Transverse colon (tissue), 4 donors: ENCODE measurements at places on chromosomes 16 and 17. TPM values are rescaled to one million over a fixed set of nuclear protein-coding genes. Genes with fewer than 3 reads are reported as not detected.

GRCh38 chr17:1182811-1183170, 3.0 kb upstream of the ABR start:
- DNase-seq = no peak

DNA sequence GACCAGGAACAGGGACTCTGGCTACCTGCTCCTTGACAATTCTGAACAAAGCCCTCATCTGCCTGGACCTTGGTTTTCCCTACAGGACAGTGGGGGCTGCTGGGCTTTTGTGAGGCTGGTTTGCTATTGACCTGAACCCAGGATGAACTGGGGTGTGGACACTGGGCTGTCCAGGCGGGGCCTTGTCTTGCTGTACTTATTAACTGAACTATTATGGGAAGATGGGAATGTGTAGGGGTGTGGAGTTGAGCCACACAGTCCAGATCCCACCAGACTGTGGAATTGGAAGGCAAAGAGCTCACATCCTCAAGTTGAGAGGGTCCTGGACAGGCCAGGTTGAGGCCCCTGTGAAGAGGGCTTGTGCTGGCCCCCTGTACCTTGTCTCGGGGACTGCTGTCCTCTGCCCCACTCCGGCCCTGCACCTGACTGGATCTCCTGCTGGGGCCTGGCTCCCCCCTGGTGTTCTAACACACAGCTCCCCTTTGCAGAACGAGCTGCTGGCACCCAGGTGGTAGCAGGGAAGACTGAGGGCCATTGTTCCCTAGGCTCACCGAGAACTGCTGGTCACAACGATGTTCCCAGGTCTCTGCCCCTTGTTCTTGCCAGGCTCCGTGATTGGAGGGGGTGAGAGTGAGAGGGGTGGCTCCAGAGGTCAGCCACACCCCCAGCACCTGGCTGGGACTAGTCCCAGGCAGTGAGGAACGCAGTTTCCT, 51.8 kb upstream of the CDC42EP4 start:
- DNase-seq = no peak

DNA sequence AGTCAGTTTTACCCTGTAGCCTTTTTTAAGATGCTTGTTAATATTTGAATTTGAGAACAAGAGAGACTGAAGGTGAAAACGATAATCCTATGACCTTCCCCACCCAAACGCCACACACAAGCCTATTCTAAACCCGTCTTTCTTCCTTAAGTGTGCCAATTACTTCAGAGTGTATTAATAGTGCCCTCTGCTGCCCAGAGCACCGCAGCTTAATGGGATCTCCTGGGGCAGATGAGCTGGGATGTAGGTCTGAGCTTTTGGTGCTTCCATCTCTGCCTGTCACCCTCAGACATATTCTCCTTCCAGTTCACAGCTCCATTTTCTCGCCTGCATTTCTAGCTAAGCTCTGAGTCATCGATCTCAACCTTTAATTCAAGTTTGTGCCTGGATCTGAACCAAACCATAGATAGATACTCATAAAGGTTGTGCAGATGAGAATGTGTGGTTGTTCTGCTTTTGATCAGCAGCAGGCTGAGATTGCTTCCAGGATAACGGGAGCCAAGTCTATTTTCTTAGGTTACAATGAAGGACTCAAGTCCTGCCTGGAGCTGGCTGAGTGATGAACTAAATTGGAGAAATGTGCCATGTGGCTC, 46.4 kb upstream of the CDH13 start:
- DNase-seq = no peak

- no peak for DNase-seq
Measured at GRCh38 chr16:75627851-75628250, 4.8 kb upstream of the ADAT1 start.

The CCL15 gene
- 6.8 TPM for total RNA-seq

GRCh38 chr17:376936-377863, 24.6 kb upstream of the RPH3AL start:
- DNase-seq = no peak

DNA sequence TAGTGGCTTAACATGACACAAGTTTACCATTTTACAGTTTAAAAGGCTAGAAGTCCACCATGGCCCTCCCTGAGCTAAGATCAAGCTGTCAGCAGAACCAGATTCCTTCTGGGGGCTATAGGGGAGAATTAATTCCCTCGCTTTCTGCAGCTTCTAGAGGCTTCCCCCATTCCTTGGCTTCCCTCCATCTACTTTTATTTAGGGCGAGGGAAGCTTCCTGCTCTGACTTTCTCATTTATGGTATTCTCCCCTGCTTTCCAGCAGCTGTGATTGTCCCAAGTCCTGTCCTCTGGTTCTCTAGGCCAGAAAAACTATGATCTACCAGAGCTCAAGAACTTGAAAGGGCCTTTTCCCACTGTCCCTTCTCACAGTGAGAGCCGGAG, 4.3 kb downstream of the CETP start:
- no peak for DNase-seq

DNA sequence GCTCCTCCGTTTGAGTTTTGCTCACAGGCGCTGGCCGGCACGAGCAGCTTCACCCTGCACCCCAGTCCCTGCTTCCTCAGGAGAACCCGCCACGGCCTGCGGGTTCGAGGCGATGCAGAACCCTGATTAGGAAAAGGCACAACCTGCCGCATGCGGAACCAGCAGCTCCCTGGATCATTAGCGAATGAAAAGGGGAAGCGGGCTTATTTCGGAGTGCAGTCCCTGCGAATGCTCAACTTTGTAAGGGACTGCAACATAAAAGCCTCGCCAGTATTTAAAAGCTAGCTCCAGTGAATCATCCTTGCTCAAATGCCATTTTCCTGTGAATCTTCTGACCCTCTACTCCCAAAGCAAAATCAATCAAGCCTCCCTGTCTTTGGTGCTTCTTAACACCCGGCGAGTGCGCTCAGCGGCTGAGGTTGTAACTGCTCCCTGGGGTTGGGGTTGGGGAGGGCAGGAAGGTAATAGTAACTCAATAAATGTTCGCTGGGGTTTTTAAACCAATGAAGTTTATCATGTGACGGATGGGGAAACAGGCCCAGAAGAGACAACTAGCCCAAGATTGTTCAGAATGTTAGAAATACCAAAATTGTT, 678 bp upstream of the AKAP10 start:
- no peak for DNase-seq

The CDC6 gene
- total RNA-seq = 2.4 TPM

The SSTR5 gene
- not detected for total RNA-seq

- DNase-seq = no peak
Measured at GRCh38 chr17:69704935-69705334, 290.4 kb downstream of the MAP2K6 start.

The TMIGD1 gene
- 157 TPM for total RNA-seq

GRCh38 chr16:86142801-86143236, 243.9 kb downstream of the IRF8 start:
- DNase-seq = no peak

The KRT9 gene
- total RNA-seq = not detected

DNA sequence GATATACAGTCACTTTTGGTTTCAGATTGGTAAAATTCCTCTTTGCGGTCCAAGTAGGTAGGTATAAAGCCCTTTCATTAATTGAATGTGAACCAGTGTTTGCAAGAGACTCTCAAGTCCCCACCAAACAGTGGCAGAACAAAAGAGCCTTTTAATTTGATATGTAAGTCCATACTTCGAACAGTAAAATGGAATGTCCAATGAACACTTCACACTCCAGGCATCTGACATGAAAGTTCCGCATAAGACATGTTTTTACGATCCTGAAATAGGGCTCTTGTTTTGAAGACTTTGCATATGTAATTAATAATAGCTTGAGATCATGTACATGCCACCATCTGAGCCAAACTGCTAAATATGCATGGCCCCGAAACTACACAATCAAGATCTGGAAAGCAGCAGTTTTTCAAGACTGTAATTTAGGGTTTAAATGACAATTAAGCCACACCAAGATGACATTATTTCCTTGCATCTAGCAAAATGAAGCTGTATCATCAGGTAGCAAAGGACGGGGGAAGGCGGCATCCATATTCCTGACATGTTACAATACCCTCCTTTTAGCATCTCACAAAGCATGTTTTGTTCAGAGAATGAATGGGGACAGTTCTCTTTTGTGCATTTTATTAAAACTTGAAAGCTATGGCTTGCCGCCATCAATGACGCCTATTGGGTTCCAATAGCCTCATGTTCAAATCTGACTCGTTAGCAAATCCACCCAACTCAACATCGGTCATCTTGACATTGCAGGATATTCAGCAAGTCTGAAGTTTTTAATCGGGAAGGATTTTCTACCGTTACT, 39.4 kb downstream of the LITAF start:
- DNase-seq = no peak
